WERI-Rb-1 (cell line): ENCODE measurements at places on chromosomes 12 and 14.

DNA sequence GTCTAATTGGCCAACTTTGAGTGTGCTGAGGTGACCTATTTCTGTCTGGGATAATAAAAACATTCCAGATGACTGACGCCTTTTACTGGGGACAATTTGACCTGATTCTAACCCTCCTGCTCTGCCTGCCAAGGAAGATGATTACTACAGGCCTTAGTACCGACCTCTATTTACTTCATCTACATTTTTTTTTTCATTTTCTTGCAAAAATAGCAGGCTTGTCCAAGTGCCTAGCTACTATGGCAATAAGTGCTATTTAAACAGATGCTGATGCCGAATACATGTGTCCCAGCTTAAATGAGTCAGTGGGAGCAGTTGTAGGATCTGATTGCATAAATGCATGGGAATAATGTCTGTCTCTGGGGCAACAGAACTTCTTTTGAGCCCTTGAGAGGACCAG lies 254.3 kb downstream of the RGS6 start:
- DNase-seq = no peak

GRCh38 chr14:90700933-90701776 lies 115.1 kb downstream of the TTC7B start:
- DNase-seq = peak; percentile 13

DNA sequence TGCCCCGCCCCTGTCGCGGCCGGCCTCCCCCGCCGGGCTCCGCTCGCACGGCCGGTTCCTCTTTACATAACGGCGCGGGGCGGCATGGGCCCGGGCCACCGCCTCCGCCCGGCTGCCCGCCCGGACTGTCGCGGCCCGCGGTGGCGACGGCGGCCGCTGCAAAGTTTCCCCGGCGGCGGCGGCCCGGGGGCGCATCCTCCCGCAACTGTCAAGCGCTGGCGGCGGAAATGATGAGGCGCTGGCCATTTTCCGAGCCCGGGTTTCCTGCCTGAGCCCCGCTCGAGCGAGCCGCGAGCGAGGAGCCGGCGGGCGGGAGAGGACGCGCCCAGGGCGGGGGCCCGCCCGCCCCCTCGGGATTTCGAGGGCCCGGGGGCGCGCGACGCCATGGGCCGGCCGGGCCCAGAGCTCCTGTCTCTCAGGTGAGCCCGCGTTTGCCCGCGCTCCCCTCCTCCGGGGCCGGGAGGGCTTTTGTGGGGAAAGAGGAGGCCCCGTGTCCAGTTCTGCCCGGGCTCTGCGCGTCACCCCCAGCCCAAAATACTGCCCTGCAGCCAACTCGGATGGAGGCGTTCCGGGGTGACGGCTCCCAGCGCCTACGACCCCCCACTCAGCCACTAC lies at the start of gene SH2B3:
SH2B3 (plus strand) TSS at position 65 of the 615 bp plus-strand sequence. CDS start 12,223 bp downstream, outside the sequence.
- DNase-seq = peak; percentile 46

DNA sequence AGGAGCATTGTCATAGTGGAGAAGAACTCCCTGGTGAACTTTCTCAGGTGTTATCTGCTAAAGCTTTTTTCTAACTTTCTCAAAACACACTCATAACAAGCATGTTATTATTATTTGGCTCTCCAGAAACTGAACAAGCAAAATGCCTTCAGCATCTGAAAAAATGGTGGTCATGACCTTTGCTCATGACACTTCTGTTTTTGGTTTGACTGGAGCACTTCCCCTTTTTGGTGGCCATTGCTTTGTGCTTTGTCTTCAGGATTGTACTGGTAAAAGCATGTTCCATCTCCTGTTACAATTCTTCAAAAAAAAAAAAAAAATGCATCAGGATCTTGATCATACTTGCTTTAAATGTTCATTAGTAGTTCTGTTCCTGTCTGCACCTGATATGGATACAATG lies 1241.6 kb upstream of the USP15 start:
- no peak for DNase-seq

DNA sequence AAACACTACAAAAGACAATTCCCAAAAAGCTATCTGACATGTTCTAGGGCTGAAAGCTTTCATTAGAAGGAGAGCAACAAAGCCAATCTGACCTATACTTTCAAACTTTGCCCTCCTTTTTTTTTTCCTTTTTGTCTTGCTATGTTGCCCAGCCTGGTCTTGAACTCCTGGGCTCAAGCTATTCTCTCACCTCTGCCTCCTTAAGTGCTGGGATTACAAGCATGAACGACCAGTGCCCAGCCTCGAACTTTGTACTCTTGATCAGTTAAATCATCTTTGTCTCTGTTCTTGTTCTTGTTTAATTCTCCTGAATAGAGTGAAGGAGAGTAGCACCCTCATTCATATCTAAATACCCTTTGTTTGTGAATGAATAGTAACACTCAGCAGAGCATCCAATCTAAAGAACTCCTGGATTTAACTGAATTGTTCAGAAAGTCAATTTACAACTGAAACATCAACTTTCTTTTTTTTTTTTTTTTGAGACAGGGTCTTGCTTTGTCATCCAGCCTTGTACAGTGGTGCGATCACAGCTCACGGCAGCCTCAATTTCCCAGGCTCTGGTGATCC lies 22.1 kb downstream of the ERP29 start:
- DNase-seq = no peak
